ENCODE measurements at places on chromosomes 6 and 20. TPM values are rescaled to one million over a fixed set of nuclear protein-coding genes. Genes with fewer than 3 reads are reported as not detected.

Gene SHLD1
- 12.4 TPM for polyA plus RNA-seq

Gene PRR18
- polyA plus RNA-seq, result not detected

Gene ARHGAP18
- polyA plus RNA-seq, result 0.28 TPM

Gene PRL
- not detected for polyA plus RNA-seq

Gene LAMA2
- 0.12 TPM for polyA plus RNA-seq

Gene CCN5
- not detected for polyA plus RNA-seq

Gene CCDC170
- 0.15 TPM for polyA plus RNA-seq

Gene TINAG
- polyA plus RNA-seq, result not detected

Gene LRFN2
- 16.8 TPM for polyA plus RNA-seq

Gene TMEM170B
- 25.6 TPM for polyA plus RNA-seq

Gene DEFB132
- not detected for polyA plus RNA-seq

Gene GTSF1L
- not detected for polyA plus RNA-seq

Gene CGA
- polyA plus RNA-seq, result not detected

Gene VIP
- polyA plus RNA-seq, result not detected

Gene PAX1
- polyA plus RNA-seq, result not detected
